Left lobe of liver (tissue), 2 donors: ENCODE measurements at places on chromosomes 16 and 17. TPM values are rescaled to one million over a fixed set of nuclear protein-coding genes. Genes with fewer than 3 reads are reported as not detected.

Gene SOX8
- not detected for total RNA-seq

Gene CLN3
- 17.5 TPM for total RNA-seq

Gene CDH1
- 115 TPM for total RNA-seq

Gene ABCC11
- total RNA-seq: 5.8 TPM

Gene ATP2C2
- total RNA-seq: 0.18 TPM

Gene PIRT
- not detected for total RNA-seq

Gene CFAP119
- 0.40 TPM for total RNA-seq

Gene ALOX12B
- total RNA-seq: not detected

- no peak for DNase-seq
These were observed 242.9 kb upstream of the RBFOX1 start for GRCh38 chr16:7089751-7090150.

DNA sequence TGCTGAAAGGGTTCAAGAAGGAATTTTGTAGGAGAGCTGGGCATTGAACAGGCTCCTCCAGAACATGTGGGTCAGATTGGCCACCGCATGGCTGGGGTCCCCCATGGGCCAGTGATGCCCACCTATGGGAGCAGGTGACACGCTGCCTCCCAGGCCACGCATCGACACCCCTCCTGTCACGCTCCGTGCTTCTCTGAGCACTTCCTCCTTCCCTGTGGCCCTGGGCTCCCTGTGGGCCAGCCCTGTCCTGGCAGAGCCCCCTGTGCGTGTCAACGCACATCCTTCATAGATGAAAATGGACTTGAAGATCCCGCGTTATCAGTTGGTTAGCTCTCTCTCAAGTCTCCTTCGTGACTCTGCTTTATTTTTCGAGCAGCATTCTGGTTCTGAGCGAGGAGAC, 160.3 kb downstream of the RPTOR start:
- DNase-seq: no peak

DNA sequence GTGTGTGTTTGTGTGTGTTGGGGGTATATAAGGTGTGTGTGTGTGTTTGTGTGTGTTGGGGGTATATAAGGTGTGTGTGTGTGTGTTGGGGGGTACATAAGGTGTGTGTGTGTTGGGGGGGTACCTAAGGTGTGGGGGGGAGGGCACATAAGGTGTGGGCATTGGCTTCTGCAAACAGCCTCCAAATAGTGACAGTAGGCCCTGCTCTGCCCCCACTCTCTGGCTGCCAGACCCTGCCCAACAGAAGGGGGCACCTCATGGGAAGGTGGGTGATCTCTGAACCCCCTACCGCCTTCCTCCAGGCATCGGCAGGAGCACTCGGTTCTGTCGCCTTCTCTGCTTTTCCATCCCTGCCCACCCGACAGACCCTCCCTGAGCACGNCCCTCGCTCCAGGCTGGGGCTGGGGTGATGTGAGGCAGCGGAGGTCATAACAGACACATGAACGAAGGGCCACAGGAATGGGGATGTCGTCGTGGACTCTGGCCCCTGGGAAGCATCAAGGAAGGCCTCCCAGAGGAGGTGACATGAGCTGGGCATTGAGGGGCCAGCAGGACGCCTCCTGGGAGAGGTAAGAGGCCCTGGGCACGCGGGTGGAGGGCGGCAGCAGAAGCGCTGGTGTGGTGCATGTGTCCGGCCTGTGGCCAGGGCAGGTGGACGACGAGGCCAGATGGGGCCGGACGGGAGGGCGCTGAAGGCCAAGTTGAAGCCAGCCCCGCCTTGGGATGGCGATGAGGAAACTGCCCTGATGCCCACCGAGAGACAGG, 136.6 kb upstream of the RPH3AL start:
- DNase-seq: no peak

GRCh38 chr17:64269687-64270649, 6.9 kb upstream of the TEX2 start:
- no peak for DNase-seq

GRCh38 chr16:31868691-31869167, 4.9 kb upstream of the ZNF267 start:
- DNase-seq: peak; percentile 76

DNA sequence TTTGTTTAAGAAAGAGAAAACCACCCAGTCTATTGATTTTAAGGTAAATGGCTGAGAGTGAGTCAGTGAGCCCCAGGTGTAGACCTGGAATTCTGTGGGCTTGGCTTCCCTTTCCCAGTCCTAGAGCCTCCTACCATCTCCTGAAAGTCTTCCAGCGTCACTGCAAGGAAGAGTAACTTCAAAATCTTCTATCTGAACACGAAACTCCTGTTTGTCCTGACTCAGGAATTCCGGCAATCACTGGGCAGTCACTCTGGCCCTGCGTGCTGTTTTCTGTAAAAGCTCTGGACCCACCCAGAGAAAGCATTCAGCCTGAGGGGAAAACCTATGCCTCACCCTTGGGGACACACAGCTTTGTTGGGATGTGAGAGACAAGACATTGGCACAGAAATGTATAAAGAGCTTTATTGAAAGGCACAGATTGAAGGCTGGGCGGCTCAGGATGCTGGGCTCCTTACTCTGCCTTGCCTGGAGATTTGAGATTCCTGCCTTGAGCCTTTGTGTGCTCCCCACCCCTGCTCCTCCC, 15.9 kb downstream of the MINK1 start:
- no peak for DNase-seq

GRCh38 chr17:6683081-6683684, 30.0 kb downstream of the SLC13A5 start:
- DNase-seq: no peak

DNA sequence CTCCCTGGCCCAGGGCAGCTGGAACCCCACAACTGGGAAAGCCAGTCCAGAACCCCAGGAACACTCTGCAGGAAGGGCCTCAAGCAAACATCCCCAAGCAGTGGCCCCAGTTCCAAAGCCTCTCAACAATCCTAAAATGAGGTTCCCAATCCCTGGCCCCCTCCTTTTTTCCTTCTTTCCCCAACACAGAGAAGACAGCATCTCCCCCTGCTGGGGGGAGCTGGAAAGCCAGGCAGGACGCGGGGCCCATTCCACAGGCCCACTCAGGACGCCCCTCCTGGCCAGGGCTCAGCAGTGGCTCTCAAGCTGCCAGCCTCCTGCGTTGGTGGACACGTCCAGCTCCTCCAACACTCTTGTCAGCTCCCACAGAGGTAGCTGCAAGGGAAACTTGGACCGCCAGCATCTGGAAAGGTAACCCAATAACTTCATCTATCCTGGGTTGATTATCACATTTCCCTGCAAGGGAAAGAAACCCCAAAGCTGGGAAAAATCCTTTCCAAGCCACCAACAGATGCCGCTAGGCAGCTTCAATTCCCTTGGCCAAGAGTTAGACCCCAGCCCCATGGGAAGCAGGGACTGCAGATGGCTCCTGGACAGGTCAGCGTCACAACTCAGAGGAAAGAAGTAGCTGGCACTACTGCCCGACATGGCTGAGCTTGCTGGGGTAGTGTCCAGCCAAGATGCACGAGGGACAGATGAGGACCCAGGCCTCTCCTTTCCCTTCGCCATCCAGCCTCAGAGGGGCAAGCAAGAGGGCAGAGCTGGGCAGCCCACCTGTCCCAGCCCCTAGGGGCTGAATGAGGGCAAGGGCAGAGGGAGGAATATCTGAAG, 7.6 kb downstream of the HDAC5 start:
- DNase-seq: no peak

- DNase-seq: no peak
These were observed 6.5 kb downstream of the ITGA2B start for GRCh38 chr17:44382917-44383316.

- no peak for DNase-seq
These were observed 7.5 kb upstream of the KREMEN2 start for GRCh38 chr16:2956579-2956956.

DNA sequence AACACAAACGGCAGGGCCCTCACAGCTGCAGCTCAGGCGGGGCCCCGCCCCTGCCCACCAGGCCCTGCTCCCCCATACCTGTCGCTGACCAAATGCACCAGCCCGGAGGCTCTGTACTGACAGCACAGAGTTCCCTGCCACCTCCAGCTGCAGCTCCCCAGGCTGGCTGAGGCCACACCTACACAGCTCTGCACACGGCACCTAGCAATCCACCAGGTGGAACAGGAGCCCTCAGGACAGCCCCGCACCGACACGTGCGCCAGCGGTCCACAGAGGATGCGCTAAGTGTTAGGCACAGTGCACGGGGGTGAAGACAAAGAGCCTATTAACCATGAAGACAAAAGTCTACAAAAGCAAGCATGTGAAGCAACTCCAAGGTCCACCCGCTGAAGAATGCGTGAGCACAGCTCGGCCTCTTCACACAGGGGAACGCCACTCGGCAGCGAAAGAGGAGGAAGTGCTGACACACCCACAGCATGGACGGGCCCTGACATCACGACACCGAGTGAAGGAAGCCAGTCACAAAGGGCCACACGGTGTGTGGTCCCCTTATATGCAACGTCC, 5.4 kb downstream of the ZCCHC14 start:
- DNase-seq: peak; percentile 83
